ENCODE measurements at places on chromosomes 4 and X.
A peak's percentile ranks its signal among the peaks of the same experiment; 100 is the strongest.

DNA sequence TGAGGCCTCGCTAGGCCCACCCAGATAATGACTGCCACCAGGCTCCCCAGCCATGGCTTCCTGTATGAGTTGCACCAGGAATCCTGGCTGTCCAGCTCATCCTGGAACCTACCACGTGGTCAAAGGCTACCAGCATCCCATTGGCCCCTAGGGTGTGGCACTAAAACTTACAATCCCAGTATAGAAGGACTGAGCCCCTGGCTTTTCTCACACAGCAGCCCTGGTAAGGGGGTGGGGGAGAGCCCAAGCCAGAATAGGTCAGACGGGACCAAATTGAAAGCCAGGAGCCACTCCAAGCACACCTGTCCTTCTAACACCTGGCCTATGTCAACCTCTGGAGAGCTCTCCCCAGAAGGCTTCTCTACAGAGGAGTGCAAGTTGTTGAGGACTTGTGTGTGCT, 269.3 kb upstream of the AGTR2 start:
- no peak for DNase-seq

DNA sequence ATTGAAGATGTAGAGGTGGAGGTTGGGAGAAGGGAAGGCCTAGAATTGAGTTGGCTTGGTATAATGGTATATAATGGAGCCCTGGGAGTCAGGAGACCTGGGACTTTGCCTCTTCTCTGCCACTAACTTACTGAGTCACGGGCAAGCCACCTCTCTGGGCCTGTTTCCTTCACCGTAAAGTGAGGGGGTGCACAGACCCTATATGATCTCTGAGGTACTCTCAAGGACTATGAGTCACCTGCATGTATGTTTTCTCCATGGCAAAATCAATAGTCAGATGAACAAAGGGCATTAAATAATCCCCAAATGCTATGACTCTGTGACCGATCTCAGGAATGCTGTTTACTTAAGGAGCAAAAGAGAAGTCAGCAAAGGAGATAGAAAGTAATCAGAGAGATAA, 5.1 kb downstream of the P2RY4 start:
- no peak for DNase-seq

- DNase-seq: no peak
These were observed 80.5 kb downstream of the FAM53A start for GRCh38 chr4:1603413-1604135.

GRCh38 chr4:141548791-141549190, 87.6 kb upstream of the IL15 start:
- no peak for DNase-seq

DNA sequence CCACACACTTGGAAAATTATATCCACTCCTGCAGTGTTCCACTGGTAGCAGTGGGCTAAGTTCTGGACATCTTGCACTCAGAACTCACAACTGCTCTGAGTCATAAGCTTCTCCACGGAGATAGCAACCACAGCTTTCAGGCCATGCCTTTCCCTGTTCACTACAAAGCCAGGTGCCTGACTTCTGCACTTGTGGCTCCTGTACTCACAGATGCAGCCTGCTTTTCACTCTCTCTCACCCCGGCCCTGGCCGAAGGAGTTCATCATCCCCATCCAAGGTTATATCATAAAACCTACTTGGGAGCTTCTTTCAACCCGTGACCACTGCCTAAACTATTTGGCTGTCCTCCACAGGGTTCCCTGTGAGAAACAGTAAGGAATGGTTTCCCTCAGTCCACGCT, 999.4 kb downstream of the GLUD2 start:
- peak; percentile 42 for DNase-seq

- DNase-seq: no peak
These were observed 52.7 kb downstream of the CXorf49B start for GRCh38 chrX:71815906-71816156.

DNA sequence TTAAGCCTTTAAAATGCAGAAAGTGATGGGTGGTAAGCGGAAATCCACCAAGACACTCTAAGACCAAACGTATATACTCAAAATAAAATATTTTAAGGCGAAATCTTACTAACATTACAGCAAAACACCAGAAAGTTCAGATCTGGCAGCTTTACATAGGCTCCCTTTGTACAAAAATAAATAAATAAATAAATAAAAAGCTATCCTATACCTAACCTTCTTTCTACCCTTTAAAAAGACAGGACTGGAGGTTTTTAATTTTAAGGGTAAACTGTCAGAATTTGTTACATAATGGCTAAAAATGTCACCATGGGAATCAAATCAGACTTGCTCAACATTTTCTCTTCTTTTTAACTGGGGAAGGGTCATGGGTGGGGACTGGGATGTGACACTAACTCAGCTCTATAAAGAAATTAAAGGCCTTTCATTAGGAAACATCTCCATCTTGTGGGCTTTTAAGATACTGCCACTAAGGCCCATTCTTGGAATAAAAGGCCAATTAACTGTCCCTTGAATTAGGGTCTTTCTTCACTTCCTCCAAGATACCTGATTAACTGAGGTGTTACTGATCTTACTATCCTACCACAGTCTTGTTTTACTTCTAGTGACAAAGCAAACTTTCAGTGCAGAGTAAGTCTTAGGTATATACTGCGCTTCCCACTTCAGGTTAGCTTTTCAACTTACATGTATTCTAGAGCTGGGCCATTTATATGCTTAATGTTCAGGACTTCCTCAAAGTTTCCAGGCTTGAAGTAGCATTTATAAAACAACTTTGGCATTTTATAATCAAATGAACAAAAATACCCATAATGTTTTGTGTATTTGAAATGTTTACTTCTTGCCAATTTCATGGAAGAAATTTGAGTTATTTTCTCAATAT, 13.3 kb downstream of the HNRNPD start:
- peak; percentile 18 for DNase-seq

GRCh38 chrX:143429811-143430210, 87.5 kb downstream of the SPANXN3 start:
- no peak for DNase-seq

GRCh38 chr4:11912886-11913285, 484.2 kb upstream of the HS3ST1 start:
- DNase-seq: peak; percentile 15

- no peak for DNase-seq
These were observed 61.2 kb upstream of the CITED1 start for GRCh38 chrX:72366701-72367454.

Measured in fibroblast of skin of right biceps (primary cell).